Right atrium auricular region (tissue), 2 donors: ENCODE measurements at places on chromosomes 2 and 18.
A peak's percentile ranks its signal among the peaks of the same experiment; 100 is the strongest.

GRCh38 chr2:10170256-10170655 lies 47.7 kb downstream of the RRM2 start:
- no peak for DNase-seq

DNA sequence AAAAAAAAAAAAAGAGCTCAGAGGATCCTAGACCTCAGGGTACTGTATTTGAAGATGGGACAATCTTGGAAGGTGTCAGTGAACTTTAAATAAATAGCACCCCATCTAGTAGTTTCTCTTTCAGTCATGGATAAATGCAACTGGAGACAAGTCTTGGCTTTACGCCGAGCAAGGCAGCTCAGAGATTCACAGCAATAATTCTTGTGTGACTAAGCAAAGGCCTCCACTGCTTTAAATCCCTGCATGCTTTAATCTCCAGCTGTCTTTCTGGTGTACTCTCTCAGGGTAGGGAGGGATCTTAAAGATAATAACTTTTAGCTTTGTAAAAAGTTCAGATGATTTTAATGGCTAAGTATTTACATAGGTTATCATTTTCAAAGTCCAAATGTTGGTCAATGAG lies 36.3 kb downstream of the NRXN1 start:
- no peak for DNase-seq

GRCh38 chr2:36792951-36793350 lies 96.4 kb downstream of the VIT start:
- no peak for DNase-seq

- no peak for DNase-seq
Observed at GRCh38 chr2:149058936-149059335, 20.4 kb downstream of the LYPD6B start.

- DNase-seq: no peak
Observed at GRCh38 chr18:51668607-51669006, 471.1 kb upstream of the MEX3C start.

DNA sequence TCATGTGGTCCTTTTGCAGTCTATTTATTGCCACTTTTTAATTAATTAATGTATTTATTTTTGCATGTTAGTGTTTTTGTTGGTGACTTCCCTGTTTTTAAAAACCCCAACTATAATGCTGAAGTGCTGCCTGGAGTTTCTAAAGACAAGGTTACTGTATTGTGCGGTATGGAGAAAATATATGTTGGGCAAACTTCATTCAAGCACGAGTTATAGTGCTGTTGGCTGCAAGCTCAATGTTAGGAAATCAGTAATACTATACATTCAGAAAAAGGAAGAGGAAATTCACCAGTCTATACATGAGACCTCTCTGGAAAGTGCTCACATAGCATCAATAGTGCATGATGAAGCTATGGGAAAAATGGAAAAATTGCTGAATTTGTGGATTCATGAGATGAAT lies 15.4 kb upstream of the RBMS1 start:
- no peak for DNase-seq

DNA sequence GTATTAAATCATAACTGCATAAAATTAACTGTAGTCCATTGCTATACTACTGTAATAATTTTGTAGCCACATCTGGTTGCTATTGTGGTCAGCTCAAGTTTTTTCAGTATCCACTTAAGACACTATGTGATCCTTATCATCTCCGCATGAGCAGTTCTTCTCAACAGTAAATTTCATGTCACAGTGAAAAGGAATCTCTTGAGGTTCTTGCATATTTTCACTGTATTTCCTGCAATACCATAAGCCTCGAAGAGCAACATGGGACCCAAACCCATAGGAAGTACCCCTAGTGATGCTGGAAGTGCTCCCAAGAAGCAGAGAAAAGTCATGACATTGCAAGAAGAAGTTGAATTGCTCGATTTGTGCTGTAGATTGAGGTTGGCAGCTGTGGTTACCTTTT lies 86.7 kb downstream of the LDLRAD4 start:
- DNase-seq: no peak

DNA sequence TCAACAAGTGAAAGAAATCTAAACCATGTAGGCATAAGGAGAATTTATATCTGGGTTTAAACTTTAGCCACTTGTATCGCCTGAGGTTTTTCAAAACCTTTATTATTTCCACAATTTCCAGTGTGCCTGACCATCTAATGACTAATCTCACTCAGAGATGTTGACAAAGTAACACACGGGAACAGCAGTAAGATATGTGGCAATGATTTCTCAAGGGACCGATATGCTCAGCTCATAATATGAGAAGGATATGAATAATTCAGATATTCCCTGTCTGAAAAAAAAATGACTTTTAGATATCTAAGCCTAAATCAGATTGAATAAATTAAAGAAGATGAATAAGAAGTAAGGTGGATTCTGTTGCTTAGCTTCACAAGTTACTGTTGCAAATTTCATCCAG lies 43.5 kb downstream of the TMEM163 start:
- no peak for DNase-seq

GRCh38 chr2:146295080-146295670 lies 1549.7 kb upstream of the ACVR2A start:
- DNase-seq: no peak

GRCh38 chr2:237670641-237671040 lies 43.3 kb downstream of the LRRFIP1 start:
- DNase-seq: no peak

DNA sequence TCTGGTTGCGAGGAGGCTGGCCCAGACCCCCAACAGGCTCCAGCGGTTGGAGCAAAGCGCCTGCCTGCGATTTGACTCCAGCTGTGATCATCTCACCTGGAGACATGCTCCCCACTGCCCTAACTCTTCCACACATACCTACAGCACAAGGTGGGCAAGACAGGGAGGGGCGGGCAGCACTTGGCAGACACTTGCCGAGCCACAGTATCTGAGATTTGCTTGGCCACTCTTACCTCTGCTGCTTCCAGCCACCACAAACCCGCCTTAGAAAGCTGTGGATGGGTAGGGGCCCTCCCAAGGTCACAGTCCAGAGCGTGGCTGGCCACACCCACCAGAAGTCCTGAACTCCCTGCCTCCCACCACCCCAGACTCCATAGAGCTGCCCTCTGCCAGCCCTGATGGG lies 8.2 kb downstream of the CYP26B1 start:
- DNase-seq: peak; percentile 38

DNA sequence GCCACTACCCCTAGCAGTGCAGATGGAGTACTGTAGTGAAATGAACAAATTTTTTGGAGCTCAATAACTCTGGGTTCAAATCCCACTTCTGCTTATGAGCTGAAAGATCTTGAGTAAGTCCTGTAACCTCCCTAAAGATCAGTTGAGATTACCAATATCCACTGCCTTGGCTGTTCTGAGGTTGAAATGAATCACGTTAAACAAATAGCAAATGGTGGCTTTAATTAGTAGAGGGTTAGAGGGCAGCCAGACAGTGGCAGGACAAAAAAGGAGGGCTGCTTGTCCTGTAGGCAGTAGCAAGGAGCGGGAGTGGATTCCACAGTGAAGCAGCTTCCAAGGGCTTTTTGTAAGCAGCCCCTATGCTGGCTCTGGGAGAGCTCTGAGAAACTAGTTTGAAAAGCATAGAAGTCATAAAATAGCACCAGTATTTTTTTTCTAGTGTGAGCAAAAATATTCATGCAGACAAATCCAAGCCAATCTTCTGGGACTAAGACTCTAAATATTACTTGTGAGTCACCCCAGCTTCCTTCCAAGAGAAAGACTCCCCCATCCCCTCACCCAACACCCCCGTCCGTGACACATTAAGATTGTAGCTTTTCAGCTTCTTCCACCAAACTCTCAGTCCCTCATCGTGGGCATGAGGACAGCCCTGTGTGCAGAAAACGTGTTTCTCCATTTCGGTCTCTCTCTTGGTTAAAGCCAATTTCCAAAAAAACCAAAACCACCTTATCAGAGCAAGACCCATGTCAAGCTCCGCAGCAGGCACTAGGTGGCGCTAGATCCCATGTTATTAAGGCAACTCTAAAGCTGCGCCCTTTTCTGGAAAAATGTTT lies 123.5 kb upstream of the LGALSL start:
- DNase-seq: peak; percentile 91

GRCh38 chr2:99072551-99072950 lies 69.0 kb upstream of the C2orf15 start:
- no peak for DNase-seq

- no peak for DNase-seq
Observed at GRCh38 chr2:178250429-178250828, 56.1 kb downstream of the OSBPL6 start.

DNA sequence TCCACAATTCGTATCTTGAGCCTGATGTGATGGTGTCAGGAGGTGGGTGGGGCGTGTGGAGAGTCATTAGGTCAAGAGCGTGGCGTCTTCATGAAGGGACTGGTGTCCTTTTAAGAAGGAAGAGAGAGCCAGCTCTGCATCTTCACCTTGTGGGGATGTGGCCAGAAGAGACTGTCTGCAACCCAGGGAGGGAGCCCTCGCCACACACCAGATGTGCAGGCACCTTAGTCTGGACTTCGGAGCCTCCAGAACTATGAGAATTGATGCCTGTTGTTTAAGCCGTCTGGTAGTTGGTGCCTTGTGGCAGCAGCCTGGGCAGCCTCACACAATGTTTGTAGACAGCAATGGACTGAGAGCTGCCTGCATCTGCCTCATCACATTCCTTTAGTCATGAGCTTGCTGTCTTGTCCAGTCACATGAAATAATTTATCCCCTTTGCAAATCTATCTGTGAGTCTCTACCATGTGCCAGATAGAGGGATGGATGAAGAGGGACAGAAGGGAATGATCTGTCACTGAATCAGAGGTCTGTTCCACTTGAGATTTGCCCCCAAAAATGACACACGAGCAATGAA lies 61.0 kb downstream of the MYT1L start:
- DNase-seq: no peak

GRCh38 chr2:204152616-204153015 lies 216.1 kb downstream of the ICOS start:
- DNase-seq: no peak

DNA sequence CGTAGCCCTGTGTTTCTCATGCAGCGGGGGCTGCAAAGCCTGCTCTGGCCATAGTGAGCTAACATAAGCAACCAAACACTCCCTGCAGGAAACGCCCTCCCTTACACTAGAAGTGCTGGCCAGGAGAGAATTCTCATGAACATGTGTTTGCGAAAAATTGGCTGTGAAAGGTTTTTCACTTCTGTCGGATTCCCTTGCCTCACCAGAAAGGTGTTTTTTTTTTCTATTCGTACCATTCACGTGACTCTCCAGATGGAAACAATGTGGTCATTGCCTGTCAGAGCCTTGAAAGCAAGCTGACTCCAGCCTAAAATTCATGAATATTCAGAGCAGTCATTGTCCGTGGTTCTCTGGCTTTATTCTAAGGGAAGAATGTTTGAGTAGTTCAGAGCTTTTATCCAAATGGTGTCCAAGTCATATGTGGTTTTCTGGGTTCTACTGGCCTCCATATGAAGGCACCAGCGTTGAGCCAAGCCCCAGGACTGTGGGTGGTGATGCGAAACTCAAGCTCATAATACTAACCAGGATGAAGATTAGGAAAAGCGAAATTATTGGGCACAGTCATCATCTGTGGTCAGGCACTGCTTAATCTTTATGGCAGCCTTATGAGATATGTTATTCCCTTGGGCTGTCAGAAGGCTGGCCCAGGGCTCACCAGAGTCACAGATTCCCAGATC lies 236.4 kb downstream of the ALPK2 start:
- no peak for DNase-seq

GRCh38 chr18:28167835-28168349 lies 9.0 kb downstream of the CDH2 start:
- no peak for DNase-seq

DNA sequence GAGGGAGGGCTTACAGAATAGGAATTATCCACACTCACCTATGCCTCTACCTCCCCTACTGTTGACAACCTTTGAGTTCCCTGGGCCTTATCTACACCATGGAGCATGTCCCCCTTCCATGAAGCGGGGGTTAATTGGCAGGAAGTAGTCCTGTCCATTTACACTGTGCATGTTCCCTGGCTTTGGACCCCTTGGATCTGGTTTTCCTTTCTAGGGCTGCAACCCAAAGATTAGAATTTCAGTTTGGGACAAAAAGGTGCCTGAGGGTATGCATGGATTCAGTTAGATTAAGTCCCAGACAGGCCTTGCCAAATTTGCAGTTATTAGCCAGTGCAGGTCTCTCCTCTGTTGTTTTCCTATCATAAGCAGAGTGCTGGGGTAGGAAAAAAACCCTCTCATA lies 180.3 kb downstream of the CMPK2 start:
- DNase-seq: no peak

- no peak for DNase-seq
Observed at GRCh38 chr18:68275616-68276015, 439.3 kb downstream of the TMX3 start.

DNA sequence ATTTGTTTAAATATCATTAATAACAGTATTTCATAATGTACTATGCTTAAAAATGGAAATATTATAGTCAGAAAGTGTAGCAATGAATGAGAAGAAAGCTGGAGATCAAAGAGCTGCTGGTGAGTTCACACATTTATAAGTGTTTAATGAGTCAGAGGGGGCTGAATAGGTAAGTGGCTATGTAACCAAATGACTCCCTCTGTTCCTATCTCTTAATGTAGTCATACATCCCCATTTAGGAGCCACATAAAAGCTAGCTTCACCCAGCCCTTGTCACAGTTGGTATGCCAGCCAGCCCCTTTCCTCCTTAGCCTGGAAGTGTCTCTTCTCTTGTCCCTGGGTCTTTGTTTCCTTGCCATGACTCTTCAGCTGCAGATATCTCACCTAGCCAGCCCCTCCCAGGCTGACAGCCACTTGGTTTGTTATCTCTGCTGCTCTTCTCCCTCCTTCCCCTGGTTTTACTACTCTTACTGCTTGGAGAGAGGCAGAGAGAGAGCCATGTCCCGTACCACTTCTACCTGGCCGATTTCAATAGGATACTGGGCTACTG lies 438.6 kb upstream of the HNMT start:
- no peak for DNase-seq

DNA sequence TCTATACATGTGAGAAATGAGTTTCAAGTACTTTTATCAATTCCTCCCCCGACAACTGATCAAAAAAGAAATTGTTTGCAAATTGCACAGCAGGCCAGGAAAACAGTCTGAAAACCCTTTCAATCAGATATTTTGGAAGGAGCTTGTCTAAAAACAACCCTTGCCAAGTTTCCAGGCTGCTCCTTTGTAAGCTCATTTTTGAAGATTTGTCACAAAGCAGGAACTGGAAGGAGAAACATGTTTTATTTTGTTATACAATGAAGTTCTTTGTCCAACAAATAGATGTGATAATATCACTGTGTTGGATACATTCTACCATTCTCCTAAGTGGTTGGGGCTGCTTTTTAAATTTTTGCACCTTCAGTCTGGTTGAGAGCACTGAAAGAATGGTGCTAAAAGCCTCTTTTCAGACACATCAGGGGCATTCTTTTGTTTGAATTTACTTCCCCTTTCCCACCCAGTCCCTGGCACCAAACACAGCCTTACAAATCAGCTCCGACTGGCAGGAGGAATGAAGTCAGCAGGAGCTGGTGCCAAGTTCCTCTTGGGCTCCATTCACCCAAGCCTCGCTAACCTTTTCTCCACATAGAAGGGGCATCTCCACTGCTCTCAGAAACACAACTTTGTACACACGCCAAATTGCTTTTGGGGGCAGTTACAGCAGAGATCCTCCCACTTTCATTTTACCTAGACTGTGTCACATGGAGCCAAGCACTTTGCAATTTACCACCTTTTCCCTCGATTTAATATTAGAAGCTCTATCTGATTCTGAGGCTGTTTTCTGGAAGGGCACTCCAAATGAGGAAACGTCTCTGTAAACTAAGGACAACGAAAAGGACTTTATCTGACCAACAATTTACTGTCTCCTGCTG lies 88.0 kb downstream of the C1D start:
- peak; percentile 61 for DNase-seq

- DNase-seq: no peak
Observed at GRCh38 chr2:19048593-19049266, 309.7 kb downstream of the OSR1 start.

- DNase-seq: no peak
Observed at GRCh38 chr2:229375251-229375650, 104.2 kb upstream of the PID1 start.

GRCh38 chr2:25371253-25372241 lies 29.8 kb upstream of the DNMT3A start:
- no peak for DNase-seq
